ENCODE measurements at places on chromosomes 3 and 15.
A peak's percentile ranks its signal among the peaks of the same experiment; 100 is the strongest.

GRCh38 chr3:4985330-4986174, 6.3 kb downstream of the BHLHE40 start:
- DNase-seq = no peak

- DNase-seq = no peak
Observed at GRCh38 chr15:52109559-52110451, 2.8 kb downstream of the BCL2L10 start.

DNA sequence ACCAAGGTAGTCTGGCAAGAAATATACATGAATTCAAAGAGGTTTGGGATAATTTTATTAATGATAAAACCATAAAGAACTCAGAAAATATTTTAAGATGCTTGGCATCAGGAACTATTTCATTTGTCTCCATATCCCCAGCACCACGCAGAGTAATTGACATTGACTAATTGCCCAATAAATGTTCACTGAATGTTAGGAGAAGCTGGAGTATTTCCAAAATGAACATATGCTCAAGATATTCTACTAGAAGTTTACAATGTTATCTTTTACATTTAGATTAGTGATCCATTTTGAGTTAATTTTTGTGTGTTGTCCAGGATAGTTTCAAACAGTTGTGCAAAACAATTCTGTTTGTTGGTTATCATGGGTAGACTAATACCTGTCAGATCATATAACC, 298.8 kb upstream of the CTDSPL start:
- DNase-seq = no peak

GRCh38 chr3:71591101-71591500, 7.6 kb upstream of the FOXP1 start:
- DNase-seq = no peak

DNA sequence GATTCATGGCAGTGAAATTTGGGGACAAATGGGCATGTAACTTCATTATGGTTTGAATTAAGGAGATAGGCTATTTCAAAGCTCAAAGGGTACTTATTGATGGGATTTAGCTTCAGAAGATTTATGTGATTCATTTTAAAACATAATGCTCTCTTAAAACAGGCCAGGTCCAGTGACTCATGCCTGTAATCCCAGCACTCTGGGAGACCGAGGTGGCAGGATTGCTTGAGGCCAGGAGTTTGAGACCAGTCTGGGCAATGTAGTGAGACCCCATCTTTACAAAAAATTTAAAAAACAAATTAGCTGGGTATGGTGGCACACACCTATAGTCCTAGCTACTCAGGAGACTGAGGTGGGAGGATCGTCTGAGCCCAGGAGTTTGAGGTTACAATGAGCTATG, 11.5 kb downstream of the THAP10 start:
- DNase-seq = no peak

DNA sequence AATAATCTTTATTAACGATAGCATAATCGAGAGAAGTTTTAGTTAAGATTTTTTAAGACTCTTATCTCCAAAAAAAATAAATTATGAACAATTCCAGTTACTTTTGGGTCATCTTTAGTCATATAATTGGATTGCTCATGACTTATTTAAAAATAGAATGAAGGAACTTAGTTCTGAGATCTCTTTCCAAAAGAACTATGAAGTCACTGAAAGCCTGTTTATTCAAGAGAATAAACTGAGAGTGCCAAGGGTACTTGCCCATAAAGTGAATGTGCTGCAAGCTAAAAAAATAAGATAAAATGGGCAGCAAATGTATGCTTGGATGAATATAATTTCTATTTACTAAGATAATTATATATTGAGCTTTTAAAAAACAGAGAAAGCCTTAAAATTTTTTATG, 176.5 kb upstream of the PLSCR5 start:
- DNase-seq = peak; percentile 20

- DNase-seq = no peak
Observed at GRCh38 chr3:12845811-12846210, 4.4 kb upstream of the RPL32 start.

DNA sequence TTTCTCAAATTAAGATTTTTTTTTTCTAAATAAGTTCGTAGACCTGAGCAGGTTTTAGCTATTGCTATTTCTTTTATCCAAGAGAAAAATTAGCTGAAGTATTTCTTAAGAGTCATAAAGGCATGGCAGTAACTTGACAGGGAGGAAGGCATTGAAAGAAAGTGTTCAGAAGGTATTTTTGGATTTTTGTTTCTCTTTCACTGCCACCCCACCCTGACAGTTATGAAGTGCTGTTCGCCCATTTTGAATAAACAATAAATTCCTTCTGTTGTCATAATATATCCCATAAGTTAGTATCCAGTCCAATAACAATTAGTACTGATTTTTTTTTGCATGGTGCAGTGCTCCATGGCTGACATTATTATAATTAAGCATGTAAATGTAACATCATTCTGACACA, 363.0 kb downstream of the NR2F2 start:
- no peak for DNase-seq

Measured in AG09309 (cell line).